ENCODE measurements at places on chromosomes 7 and 10. TPM values are rescaled to one million over a fixed set of nuclear protein-coding genes. Genes with fewer than 3 reads are reported as not detected.

CPN1 gene
- not detected for total RNA-seq

TMEM130 gene
- total RNA-seq = 0.42 TPM

LRIT2 gene
- total RNA-seq = not detected

YWHAG gene
- 167 TPM for total RNA-seq

NANOS1 gene
- 1.0 TPM for total RNA-seq

VGF gene
- 0.10 TPM for total RNA-seq

C10orf67 gene
- 0.18 TPM for total RNA-seq

CLDN3 gene
- not detected for total RNA-seq

CTAGE15 gene
- total RNA-seq = 0.91 TPM
